Stimulated activated CD4-positive, alpha-beta T cell treated with anti-CD3 and anti-CD28 coated beads, Interleukin-2, amount 100 ng/mL, for 4 hours (primary cell): ENCODE measurements at places on chromosomes 5 and 9.

DNA sequence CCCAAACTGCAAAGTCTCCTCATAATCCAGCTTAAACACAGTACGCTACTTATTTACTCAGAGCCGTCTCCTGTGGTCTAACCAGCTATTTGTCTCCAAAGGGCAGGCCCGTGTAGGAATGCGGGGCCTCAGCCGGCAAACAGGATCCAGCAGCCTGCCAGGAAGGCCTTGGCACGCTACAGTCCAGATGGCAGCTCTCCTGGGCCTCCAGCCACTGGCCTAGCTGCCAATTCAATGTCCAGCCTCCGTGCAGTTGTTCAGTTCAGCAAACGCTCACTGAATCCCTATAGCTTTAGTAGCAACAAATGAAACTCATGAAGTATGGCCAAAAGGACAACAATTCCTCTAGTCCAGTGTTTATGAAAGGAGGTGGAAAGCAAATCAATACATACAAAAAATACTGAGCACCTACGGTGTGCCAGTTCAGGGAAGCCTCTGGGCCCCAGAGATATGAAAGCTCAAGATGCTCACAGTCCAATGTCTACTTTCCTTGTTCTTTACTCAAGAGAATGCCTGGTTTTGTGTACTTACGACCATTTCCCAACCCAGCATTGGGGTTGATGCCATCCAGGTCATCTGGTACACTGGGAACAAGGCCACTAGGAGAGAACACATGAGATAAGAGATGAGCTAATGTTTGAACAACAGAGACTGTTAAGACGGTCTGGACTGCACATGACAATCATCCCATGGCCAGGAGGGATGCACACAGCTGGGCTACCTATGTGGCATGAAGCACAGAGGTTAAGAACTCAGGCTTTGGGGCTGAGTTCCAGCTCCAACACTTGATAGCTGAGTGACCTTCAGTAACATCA lies 8.3 kb downstream of the CDK5RAP2 start:
- no peak for DNase-seq

DNA sequence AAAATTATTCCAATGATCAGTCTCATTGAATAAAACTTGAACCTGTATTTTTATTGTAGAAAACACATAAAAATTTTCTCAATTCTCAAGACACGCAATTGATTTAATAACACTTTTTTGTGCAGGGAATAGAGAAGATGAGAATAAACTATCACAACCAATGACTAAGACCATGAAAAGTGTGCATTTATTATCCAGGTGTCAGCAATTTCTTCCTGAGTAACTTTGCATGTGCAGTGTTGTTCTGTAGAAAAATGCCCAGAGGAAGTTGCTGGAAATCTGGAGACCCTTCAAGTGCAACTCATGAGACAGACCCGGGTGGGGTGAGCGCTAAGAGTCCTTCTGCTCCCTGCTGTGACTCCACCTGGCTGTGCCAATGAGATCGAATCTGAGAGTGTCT lies 405.7 kb downstream of the SEMA5A start:
- no peak for DNase-seq

GRCh38 chr5:118224546-118224945 lies 763.8 kb downstream of the DTWD2 start:
- DNase-seq = no peak

- DNase-seq = no peak
Observed at GRCh38 chr9:127112056-127112455, 10.4 kb downstream of the ANGPTL2 start.

DNA sequence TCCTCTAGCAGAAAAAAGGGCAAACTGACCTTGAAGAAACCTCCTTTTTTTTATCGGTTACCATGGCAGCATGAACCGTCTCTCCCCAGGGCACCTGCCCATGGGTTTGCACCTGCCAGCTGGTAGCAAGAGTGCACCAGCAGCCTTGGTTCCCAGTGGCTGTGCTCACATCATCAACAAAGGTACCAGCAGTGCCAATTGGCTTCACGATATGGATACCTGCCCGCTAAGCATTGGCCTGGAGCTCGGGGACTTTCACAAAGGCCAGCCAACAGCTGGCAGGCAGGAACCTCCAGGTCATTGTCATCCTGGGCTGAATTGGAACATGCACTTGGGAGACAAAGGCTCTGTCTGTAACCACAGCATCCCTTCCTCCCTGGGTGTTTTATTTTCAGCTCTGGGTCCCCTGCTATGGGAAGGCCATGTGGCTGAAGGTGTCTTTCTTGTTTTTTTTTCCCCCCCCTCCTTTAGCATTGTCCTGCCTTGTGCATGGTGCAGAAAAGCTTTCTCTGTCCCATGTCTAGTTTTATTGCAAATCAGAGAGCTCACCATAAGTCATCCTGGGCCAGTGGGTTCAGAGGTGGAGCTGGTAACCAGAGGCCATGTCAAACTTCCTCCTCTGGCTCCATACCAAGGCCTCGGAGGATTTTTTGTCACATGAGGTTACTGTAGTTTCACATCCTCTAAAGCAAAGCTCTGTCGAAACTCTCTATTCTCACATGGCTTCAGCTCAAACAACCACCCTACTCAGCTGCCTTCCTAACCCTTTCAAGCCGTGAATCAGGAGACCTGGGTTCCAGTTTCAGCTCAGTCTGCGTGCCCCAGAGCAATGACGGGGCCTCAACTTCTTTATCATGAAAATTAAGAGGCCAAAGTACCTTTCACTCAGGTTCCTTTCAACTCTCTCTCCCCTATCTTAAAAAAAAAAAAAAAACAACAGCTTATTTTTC lies 145.5 kb upstream of the MAP3K1 start:
- no peak for DNase-seq

DNA sequence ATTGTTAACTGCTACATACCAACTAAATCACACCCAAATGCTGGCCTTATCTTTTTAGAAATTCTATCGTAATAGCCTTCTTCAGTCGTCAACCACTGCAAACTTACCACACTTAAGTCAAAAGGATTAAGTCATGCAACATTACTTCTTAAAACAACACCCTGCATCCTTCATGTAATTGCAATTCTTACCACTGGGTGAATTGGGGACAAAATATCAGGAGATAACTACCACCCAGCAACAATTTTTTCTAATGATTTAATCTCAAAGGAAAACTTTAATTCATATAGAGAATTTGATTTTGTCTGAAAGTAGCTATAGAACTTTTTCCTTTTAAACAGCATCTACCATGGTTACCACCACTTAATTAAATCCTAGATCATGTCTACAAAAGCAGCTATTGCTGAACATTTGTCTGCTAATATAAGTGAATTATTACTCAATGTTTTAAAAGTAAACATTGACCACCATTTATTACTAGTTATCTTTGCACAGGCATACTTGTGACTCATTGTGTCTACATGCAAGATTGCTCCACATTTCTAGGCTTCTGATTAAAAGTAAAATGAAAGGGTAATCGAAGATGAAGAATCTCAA lies 10.5 kb downstream of the MLLT3 start:
- DNase-seq = no peak

DNA sequence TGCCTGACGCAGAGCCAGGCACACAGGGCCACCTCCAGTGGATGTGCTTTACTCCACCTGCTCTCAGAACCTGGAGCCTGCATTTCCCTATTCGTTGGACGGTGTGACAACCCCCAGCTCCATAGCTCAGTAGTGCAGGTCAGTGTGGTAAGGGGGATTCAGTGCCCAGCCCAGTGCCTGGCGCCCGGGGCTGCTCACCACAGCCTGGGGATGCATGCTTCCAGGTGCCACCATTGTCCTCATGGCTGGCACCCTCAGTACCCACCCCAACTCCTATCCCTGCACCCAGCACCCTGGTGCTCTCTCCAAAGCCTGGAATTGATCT lies 32.8 kb upstream of the ADAMTS2 start:
- no peak for DNase-seq

DNA sequence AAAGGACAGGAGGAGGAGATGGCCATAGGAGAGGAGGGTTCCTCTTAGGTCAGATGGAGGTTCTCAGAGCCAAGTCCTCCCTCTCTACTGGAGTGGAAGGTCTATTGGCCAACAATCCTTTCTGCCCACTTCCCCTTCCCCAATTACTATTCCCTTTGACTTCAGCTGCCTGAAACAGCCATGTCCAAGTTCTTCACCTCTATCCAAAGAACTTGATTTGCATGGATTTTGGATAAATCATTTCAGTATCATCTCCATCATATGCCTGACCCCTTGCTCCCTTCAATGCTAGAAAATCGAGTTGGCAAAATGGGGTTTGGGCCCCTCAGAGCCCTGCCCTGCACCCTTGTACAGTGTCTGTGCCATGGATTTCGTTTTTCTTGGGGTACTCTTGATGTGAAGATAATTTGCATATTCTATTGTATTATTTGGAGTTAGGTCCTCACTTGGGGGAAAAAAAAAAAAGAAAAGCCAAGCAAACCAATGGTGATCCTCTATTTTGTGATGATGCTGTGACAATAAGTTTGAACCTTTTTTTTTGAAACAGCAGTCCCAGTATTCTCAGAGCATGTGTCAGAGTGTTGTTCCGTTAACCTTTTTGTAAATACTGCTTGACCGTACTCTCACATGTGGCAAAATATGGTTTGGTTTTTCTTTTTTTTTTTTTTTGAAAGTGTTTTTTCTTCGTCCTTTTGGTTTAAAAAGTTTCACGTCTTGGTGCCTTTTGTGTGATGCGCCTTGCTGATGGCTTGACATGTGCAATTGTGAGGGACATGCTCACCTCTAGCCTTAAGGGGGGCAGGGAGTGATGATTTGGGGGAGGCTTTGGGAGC lies 3.1 kb downstream of the EGR1 start:
- DNase-seq = no peak

DNA sequence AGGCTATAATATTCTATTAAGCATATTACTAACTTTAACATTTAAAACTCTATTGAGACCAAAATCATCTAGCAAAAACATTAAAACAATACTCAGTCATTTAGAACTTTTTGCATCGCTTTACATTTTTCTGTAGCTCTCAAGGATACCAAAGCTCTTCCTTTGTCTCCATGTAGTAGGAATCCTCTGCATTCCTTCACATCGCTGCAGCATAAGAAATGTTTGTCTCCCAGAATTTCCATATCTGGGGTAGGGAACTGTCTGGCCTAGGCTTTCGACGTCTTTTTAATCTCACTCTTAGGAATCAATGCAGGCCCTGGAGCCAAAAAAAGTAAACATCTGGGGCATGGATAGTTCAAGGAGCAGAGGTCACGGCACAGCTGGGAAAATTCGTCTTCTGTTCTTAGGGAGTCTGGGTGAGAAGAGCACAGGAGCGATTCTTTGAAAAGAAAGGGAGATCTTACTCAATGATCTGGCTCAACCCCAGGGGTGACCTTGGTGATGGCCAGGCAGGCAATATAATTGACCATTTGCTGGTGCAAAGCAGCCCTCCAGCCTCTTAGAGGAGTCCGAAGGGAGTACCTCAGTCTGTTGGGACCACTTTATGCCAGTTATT lies 23.2 kb upstream of the RAI14 start:
- no peak for DNase-seq

DNA sequence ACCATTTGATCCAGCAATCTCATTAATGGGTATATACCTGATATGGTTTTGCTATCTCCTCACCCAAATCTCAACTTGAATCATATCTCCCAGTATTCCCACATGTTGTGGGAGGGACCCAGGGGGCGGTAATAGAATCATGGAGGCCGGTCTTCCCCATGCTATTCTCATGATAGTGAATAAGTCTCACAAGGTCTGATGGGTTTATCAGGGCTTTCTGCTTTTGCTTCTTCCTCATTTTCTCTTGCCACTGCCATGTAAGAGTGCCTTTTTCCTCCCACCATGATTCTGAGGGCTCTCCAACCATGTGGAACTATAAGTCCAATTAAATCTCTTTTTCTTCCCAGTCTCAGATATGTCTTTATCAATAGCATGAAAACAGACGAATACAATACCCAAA lies 74.5 kb upstream of the APC start:
- no peak for DNase-seq

GRCh38 chr5:91126888-91127287 lies 256.2 kb downstream of the ARRDC3 start:
- DNase-seq = no peak

GRCh38 chr5:25006237-25006636 lies 361.5 kb upstream of the CDH10 start:
- DNase-seq = no peak

DNA sequence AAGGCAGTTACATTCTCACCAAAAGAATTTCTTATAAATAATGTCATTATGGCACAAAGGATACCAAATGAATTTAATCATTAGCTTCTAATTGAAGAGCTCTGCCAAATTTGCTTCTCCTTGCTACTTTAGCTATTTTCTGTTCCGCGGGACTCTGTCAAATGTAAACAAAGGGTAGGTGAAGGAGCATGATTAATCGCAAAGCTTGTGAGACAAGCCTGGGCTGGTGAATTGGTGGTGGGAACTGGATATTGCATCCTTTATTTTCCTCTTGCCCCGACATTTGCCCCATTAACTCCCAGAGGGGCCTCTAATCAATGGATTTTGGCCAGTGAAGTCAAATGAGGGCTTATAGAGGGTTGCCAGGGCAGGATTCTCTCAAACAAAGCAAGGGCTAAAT lies 234.2 kb upstream of the RFX3 start:
- no peak for DNase-seq

DNA sequence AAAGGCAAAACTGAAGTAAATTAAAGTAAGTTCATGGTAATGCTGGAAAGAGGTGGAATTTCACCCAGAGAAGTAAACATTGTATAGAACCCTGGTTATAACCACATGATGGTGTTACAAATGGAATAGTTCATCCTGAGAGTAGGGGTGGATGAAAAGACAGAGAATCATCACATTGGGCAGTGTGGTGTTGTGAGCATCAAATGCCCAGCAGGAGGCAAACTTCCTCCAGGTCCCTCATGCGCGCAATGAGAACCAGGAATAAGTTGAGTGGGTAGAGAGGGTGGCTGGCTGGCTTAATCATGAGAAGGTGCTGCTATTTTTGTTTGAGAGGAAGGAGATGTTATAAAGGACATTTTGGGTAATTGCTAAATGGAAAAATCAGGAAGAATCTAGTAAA lies 163.3 kb upstream of the HMHB1 start:
- DNase-seq = no peak

- no peak for DNase-seq
Observed at GRCh38 chr5:36135988-36136387, 15.7 kb downstream of the LMBRD2 start.

- no peak for DNase-seq
Observed at GRCh38 chr5:163193886-163194285, 243.5 kb upstream of the CCNG1 start.
